Fibroblast of lung (primary cell): ENCODE measurements at places on chromosomes 3 and 15. TPM values are rescaled to one million over a fixed set of nuclear protein-coding genes. Genes with fewer than 3 reads are reported as not detected.

GNAT1 gene
- total RNA-seq, result not detected in 2 replicates

GOLGA8F gene
- total RNA-seq, result 0.17 TPM in 1 of 2 replicates, not detected in the other

BTBD1 gene
- 93.2 and 105 TPM in 2 replicates for total RNA-seq

DCBLD2 gene
- 69.9 and 98.1 TPM in 2 replicates for total RNA-seq

HTR3C gene
- total RNA-seq, result not detected in 2 replicates

NDN gene
- 41.6 and 47.7 TPM in 2 replicates for total RNA-seq

CCR3 gene
- total RNA-seq, result 0.17 and 0.26 TPM in 2 replicates

TP53BP1 gene
- 79.9 and 132 TPM in 2 replicates for total RNA-seq

OR5H14 gene
- not detected in 2 replicates for total RNA-seq

FAM107A gene
- under 0.01 TPM in 2 replicates for total RNA-seq

RETNLB gene
- not detected in 2 replicates for total RNA-seq

CKMT1A gene
- not detected in 2 replicates for total RNA-seq

SLC7A14 gene
- 0.26 and 1.3 TPM in 2 replicates for total RNA-seq

CPB1 gene
- total RNA-seq, result under 0.01 TPM in 1 of 2 replicates, not detected in the other

NGLY1 gene
- total RNA-seq, result 32.1 and 34.0 TPM in 2 replicates

GLCE gene
- total RNA-seq, result 23.9 and 27.7 TPM in 2 replicates

RNU6-1 gene
- not detected in 2 replicates for total RNA-seq

P2RY12 gene
- total RNA-seq, result 1.8 and 2.5 TPM in 2 replicates
